Thymus (tissue), 14 donors: ENCODE measurements at places on chromosomes 4 and X. TPM values are rescaled to one million over a fixed set of nuclear protein-coding genes. Genes with fewer than 3 reads are reported as not detected.
A peak's percentile ranks its signal among the peaks of the same experiment; 100 is the strongest.

GRCh38 chr4:169971456-169972015 is 54.7 kb downstream of the MFAP3L start:
- H3K4me1 ChIP-seq, result no peaks in the 10 kb centered on the region
- no peak for DNase-seq
- H3K27me3 ChIP-seq, result no peaks in the 10 kb centered on the region
- no peak overlapping the region for H3K4me3 ChIP-seq
- no peaks in the 10 kb centered on the region for H3K36me3 ChIP-seq

Gene AVPR2
- 1.8 TPM for polyA plus RNA-seq

Gene CCNB3
- 0.50 TPM for polyA plus RNA-seq

Gene C4orf50
- 0.14 TPM for polyA plus RNA-seq

- H3K27ac ChIP-seq, result no peak overlapping the region
- DNase-seq, result no peak
- H3K36me3 ChIP-seq, result no peaks in the 10 kb centered on the region
- no peak overlapping the region for H3K4me3 ChIP-seq
- peaks cover 91% of the 10 kb centered on the region for H3K27me3 ChIP-seq
Observed at GRCh38 chr4:8868321-8869001, 3.2 kb downstream of the HMX1 start.

Gene GABRB1
- 0.02 TPM for polyA plus RNA-seq

- DNase-seq, result no peak
- H3K27ac ChIP-seq, result no peak overlapping the region
- H3K36me3 ChIP-seq, result peaks cover 9% of the 10 kb centered on the region
- H3K4me3 ChIP-seq, result no peak overlapping the region
Observed at GRCh38 chr4:185421366-185422124, 4.2 kb downstream of the UFSP2 start.

- H3K4me3 ChIP-seq, result no peak overlapping the region
- no peak for DNase-seq
- H3K27me3 ChIP-seq, result no peaks in the 10 kb centered on the region
- H3K27ac ChIP-seq, result no peak overlapping the region
Observed at GRCh38 chr4:135508006-135508714, 1306.6 kb upstream of the PABPC4L start.

Gene FAM9C
- polyA plus RNA-seq, result 0.07 TPM

DNA sequence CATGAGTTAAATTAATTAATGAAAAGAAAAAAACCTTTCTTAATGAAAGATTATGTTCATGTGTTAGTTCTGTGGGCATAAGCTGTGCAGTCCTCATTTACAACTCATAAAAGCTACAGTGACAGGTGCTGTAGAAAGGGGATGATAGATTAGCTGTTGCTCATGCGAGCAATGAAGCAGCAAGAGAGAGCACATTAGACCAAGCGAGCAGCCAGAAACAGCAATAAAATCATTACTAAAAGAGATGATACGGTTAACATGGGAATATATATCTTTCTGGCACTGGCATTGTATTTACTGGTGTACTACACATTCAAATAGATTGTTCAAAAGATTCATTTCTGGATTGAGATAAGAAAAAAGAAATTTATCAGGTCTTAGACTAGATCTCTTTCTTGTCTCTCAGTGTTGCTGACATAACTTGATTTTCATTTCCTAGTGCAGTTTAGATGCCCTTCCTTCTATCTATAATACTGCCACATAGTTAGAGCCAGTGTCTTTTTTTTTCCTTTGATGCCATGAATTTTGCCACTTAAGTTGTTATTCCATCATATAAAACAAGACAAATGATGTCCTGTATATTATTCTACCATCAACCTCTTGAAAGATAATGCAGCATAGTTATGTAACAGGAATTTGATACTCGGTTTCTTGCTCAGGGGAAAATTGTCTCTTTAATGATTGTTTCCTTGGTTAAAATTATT is 164.6 kb downstream of the BANK1 start:
- no peak overlapping the region for H3K4me3 ChIP-seq
- DNase-seq, result no peak
- no peaks in the 10 kb centered on the region for H3K4me1 ChIP-seq
- no peaks in the 10 kb centered on the region for H3K27me3 ChIP-seq

Gene SLBP
- polyA plus RNA-seq, result 53.1 TPM

GRCh38 chr4:111214371-111214770 is 591.5 kb upstream of the PITX2 start:
- no peaks in the 10 kb centered on the region for H3K4me1 ChIP-seq
- no peak overlapping the region for H3K27ac ChIP-seq
- H3K27me3 ChIP-seq, result no peaks in the 10 kb centered on the region
- H3K4me3 ChIP-seq, result no peak overlapping the region

DNA sequence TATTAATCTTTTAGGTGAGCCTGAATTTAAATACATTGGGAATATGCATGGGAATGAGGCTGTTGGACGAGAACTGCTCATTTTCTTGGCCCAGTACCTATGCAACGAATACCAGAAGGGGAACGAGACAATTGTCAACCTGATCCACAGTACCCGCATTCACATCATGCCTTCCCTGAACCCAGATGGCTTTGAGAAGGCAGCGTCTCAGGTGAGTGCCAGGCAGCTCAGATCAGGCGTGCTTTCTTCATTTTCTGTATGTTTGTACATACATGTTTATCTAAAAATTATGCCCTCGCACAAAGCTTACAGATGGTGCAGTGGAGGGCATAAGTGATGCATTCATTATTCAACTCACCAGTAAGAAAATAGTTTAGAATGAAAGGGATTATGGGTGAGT is 85.6 kb downstream of the CPE start:
- no peak overlapping the region for H3K27ac ChIP-seq
- no peaks in the 10 kb centered on the region for H3K36me3 ChIP-seq
- H3K27me3 ChIP-seq, result no peaks in the 10 kb centered on the region
- no peak for DNase-seq
- H3K4me3 ChIP-seq, result no peak overlapping the region

Gene EGFL6
- 0.73 TPM for polyA plus RNA-seq

DNA sequence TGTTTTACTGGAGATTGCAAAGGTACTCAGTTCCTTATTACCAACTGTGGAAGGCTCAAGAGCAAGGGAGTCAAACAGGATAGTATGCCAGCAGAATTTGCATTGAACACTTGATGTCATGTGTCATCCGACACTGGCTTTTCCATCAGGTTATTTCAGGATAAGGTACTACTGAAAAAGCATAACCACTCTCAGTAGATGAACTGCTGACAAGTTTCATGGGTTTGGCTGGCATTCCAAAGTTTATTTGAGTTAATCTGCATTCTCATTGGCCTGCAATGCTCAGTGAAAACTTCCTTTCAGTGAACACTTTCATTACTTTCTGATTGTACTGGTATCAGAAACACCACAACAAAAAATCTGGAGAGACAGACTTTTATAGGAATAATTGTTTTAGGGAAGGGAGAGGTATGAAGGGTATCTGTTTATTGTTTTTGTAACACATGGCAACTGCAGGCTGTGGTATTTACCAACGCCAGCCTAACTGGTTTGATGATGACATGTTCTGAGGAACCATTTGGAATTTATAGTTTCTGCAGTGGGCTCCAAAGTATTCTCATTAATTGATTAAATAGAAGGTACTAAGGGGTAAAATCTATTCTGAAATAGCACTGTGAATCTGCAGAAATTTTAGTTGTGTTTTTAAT is 345.7 kb upstream of the NR3C2 start:
- no peak for DNase-seq
- no peaks in the 10 kb centered on the region for H3K27me3 ChIP-seq
- H3K36me3 ChIP-seq, result no peaks in the 10 kb centered on the region
- no peak overlapping the region for H3K4me3 ChIP-seq
- H3K4me1 ChIP-seq, result no peaks in the 10 kb centered on the region

GRCh38 chr4:101621120-101621519 is 169.4 kb upstream of the BANK1 start:
- H3K4me3 ChIP-seq, result no peak overlapping the region
- H3K4me1 ChIP-seq, result no peaks in the 10 kb centered on the region
- DNase-seq, result no peak
- no peaks in the 10 kb centered on the region for H3K27me3 ChIP-seq
- H3K36me3 ChIP-seq, result no peaks in the 10 kb centered on the region
- H3K27ac ChIP-seq, result no peak overlapping the region

GRCh38 chr4:187160486-187160885 is 436.8 kb upstream of the FAT1 start:
- H3K27me3 ChIP-seq, result no peaks in the 10 kb centered on the region
- H3K4me3 ChIP-seq, result no peak overlapping the region
- no peak overlapping the region for H3K27ac ChIP-seq
- no peaks in the 10 kb centered on the region for H3K36me3 ChIP-seq
- DNase-seq, result no peak

Gene RBMXL3
- not detected for polyA plus RNA-seq

- no peak for DNase-seq
- H3K27me3 ChIP-seq, result no peaks in the 10 kb centered on the region
- H3K4me1 ChIP-seq, result peaks cover 4% of the 10 kb centered on the region
- no peaks in the 10 kb centered on the region for H3K36me3 ChIP-seq
Observed at GRCh38 chrX:130251671-130252070, 17.0 kb downstream of the ZNF280C start.

- no peaks in the 10 kb centered on the region for H3K36me3 ChIP-seq
- no peaks in the 10 kb centered on the region for H3K27me3 ChIP-seq
- no peak overlapping the region for H3K27ac ChIP-seq
- H3K4me3 ChIP-seq, result no peak overlapping the region
- DNase-seq, result no peak
Observed at GRCh38 chr4:108361886-108362285, 193.2 kb upstream of the LEF1 start.

GRCh38 chr4:14340321-14340720 is 662.0 kb upstream of the CPEB2 start:
- H3K4me3 ChIP-seq, result no peak overlapping the region
- no peaks in the 10 kb centered on the region for H3K36me3 ChIP-seq
- no peak for DNase-seq
- no peaks in the 10 kb centered on the region for H3K27me3 ChIP-seq

DNA sequence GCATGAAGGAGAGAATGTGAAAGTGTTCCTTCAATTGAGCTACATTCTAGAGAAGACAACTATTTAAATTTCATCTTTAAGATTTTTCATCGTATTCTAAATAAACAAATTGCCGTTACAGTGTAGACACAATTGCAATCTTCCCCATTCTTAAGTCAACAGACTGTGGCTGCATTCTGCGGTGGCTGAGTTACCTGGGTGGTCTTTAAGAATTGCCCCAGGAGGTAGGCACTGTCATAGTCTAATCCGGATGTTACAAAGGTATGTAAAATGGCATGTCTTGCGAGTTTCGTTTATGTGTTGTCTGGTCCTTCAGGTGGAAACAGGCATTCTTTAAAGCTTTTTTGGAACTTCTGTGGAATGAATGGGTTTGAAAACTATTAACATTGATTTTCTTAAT is 586.1 kb upstream of the PITX2 start:
- no peak overlapping the region for H3K4me3 ChIP-seq
- H3K27ac ChIP-seq, result no peak overlapping the region
- H3K4me1 ChIP-seq, result no peaks in the 10 kb centered on the region
- no peak for DNase-seq
- H3K27me3 ChIP-seq, result no peaks in the 10 kb centered on the region
- no peaks in the 10 kb centered on the region for H3K36me3 ChIP-seq

DNA sequence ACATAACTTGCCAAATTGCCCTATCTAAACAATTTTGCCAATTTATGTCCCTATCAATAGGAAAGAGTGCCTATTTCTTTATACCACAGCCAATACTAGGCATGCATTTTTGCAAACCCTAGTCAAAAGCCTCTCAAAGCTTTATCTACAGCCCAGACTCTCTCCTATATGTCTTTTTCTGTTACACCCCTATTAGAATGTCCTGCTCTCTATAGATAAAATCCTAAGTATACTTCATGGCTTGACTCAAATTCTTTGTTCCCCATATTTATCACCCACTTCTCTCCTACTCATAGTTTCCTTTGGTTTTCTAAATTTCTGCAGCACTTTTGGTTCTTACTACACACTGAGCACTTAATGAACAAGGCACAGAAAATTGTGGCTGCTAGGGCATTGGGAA is 38.0 kb downstream of the NUP62CL start:
- H3K27me3 ChIP-seq, result no peaks in the 10 kb centered on the region
- no peaks in the 10 kb centered on the region for H3K4me1 ChIP-seq
- DNase-seq, result no peak
- no peak overlapping the region for H3K4me3 ChIP-seq
- no peaks in the 10 kb centered on the region for H3K36me3 ChIP-seq

Gene FABP2
- 1.9 TPM for polyA plus RNA-seq

DNA sequence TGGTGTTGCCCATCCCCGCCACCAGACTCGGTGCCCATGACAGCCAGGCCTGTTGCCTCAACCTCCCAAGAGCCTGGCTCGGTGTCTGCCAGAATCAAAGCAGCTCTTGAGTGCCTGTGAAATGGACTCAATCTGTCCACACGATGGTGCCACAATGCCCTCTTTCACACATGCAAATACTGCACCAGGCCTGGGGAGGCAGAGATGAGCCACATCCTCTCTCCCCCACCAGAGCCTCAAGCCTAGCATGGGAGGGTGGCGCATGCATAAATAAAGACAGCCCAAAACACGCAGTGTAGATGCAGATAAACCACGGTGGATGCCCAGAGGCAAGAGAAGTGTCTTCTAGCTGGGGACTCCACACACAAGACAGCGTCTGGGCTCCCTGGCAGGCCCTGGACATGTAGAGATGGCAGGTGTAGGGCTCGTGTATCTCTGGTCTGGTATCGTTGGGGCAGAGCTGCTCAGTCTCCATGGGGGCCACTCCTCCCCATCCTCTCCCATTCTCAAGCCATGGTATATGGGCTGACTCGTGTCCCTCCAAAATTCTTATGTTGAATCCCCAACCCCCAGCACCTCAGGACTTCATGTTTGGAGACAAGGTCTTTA is 65.6 kb downstream of the JAKMIP1 start:
- H3K27me3 ChIP-seq, result peaks cover 2% of the 10 kb centered on the region
- DNase-seq, result no peak
- H3K4me3 ChIP-seq, result no peak overlapping the region
- H3K27ac ChIP-seq, result no peak overlapping the region
- H3K36me3 ChIP-seq, result no peaks in the 10 kb centered on the region

- no peaks in the 10 kb centered on the region for H3K36me3 ChIP-seq
- no peaks in the 10 kb centered on the region for H3K4me1 ChIP-seq
- DNase-seq, result no peak
- H3K27me3 ChIP-seq, result no peaks in the 10 kb centered on the region
Observed at GRCh38 chrX:130606425-130606824, 204.6 kb downstream of the RBMX2 start.

- H3K4me1 ChIP-seq, result peaks cover 9% of the 10 kb centered on the region
- no peaks in the 10 kb centered on the region for H3K36me3 ChIP-seq
- H3K27me3 ChIP-seq, result peaks cover 10% of the 10 kb centered on the region
- no peak overlapping the region for H3K4me3 ChIP-seq
- no peak for DNase-seq
Observed at GRCh38 chr4:683247-683897, 5.6 kb downstream of the SLC49A3 start.

Gene PRR32
- polyA plus RNA-seq, result 0.05 TPM

GRCh38 chr4:169485086-169485485 is 127.3 kb downstream of the NEK1 start:
- no peak for DNase-seq
- no peaks in the 10 kb centered on the region for H3K36me3 ChIP-seq
- no peak overlapping the region for H3K4me3 ChIP-seq
- no peaks in the 10 kb centered on the region for H3K4me1 ChIP-seq
- H3K27ac ChIP-seq, result no peak overlapping the region

Gene SHISA3
- 0.71 TPM for polyA plus RNA-seq

Gene LANCL3
- 0.30 TPM for polyA plus RNA-seq

DNA sequence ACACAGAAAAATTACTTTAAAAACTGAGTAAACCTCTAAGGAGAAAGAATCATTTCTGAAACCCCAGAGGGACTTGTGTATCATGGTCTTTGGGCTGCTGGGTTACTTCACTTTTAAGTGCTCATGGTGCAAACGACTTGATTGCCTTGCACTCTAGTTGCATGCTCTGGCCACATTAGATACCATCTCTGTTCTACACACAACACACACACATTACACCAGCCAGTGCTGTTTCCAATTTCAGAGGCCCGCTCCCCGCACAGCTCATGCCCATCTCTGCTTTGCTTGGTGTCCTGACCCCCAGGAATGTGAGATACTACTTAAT is 2.1 kb downstream of the PPP3CA start:
- peak overlapping the region; percentile 93 for H3K4me3 ChIP-seq
- no peaks in the 10 kb centered on the region for H3K36me3 ChIP-seq

Gene MPP1
- polyA plus RNA-seq, result 70.0 TPM

Gene CXorf49
- 0.52 TPM for polyA plus RNA-seq
